ENCODE measurements at places on chromosomes 4 and X.
A peak's percentile ranks its signal among the peaks of the same experiment; 100 is the strongest.

- DNase-seq = no peak
Measured at GRCh38 chr4:168734703-168735678, 238.1 kb downstream of the PALLD start.

DNA sequence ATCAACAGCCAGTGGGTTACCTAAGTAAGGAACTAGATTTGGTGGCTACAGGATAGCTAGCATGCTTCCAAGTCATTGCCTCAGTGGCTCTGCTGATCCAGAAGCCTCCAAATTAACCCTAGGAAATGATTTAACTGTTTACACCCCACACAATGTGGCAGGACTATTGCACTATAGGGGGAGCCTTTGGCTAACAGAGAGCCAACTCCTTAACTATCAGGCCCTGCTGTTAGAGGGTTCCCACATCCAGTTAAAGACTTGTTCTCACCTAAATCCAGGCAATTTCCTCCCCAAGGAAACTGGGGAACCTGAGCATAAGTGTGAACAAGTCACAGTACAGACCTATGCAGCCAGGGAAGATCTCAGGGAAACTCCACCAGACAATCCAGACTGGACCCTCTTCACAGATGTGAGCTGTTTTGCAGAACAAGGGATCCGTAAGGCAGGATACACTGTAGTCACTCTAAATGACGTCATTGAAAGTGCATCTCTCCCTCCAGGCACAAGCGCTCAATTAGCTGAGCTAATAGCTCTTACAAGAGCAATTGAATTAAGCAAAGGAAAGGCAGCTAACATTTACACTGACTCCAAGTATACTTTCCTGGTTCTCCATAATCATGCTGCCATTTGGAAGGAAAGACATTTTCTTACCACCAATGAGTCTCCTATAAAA lies 185.3 kb upstream of the SPOCK3 start:
- no peak for DNase-seq

GRCh38 chr4:105061136-105061696 lies 85.5 kb upstream of the TET2 start:
- DNase-seq = peak; percentile 3

- DNase-seq = peak; percentile 16
Measured at GRCh38 chr4:53804719-53805118, 213.4 kb upstream of the LNX1 start.

- DNase-seq = no peak
Measured at GRCh38 chr4:10204401-10205058, 87.9 kb upstream of the WDR1 start.

GRCh38 chrX:110218591-110218990 lies 99.3 kb downstream of the AMMECR1 start:
- no peak for DNase-seq

DNA sequence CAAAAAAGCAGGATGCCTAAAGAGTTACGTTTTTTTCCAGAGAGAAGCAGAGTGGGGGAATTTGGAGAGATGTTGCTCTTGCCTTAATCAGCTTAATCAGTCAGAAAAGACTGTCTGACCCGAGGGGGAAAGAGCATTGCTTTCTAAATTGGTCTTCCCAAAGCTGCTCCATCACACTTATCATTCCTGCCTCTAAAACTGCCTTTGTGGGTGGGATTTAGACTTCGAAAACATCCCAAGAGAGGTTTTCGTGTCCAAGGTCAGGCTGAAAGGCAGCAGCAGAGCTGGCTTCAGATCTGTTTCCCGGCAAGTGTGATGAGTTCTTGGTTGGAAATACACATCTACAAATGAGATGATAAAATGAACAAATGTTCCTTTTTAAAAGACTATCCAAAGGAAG lies 155.2 kb downstream of the SH2D1A start:
- DNase-seq = no peak

DNA sequence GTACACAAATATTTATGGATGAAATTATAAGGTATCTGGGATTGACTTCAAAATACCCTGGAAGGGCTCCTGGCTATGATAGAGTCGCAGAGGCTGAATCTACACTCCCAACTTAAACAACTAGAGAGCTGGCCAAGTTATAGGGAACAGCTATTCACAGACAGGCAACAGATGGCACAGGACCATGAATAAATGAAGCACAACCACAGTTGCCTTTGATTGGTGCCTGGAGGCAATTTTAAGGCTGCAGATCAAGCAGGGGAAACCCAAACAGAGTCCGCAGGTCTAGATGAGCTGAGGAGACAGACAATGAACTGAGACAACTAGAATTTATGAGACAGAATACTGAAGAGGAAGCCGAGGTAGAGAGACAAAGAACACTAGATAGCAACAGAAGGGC lies 155.9 kb downstream of the EVC2 start:
- no peak for DNase-seq

DNA sequence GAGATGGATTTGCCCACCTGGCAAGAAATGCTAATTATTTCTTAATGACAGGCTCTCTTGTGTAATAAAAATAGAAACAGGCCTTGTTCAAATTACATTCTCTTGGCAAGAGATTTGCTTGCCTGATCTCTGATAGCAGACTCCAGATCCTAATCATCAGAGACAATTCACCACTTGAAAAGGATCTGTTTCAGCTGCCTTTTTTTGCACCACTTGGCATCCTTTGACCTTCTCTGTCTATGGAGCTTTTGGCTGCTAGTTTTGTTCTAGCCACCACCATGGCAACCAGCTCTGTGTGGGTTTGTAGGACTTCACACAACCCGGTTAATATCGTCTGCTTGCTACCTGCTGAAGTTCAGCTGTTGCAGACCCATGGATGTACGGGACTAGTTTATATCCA lies 241.1 kb upstream of the TLL1 start:
- no peak for DNase-seq

DNA sequence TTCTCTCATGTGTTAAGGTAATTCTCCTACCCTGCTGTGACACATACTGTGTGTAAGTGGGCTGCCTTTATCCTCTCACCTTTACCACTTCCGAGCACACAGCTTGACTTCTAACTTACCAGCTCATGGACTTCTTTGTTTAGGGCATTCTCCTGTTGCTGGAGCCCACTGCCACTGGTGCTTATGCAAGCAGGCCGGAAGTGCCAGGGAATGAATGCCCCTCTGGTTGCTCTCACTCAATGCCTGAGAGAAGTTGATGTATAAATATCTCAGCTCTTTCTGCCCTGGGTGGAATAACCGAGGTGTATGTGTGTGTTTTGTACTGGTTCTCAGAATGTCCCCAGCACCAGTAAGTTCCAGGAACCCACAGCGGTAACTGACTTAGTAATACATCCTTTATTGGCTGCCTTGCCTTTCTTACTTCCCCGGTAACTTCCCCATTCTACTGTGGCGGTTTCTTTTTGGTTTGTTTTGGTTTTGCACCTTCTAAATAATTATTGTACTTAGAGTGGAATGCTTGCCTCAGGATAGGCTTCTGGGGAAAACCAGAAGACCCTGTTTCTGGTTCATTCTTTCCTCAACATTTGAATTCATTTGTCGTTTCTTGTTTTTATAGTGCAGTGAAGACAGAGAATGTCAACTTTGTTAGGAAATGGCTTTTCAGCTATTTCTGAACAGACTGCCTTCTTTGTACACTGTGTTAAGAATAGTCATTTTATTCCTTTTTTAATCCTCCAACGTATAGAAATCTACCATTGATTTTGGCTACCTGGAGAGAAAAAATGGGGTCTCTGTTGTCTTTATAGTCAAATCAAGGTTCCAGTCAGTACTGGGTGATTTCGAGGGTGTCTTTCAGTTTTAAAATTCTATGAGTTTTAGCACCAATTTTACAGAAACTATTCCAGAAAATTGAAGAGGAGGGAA lies 45.4 kb downstream of the CXorf58 start:
- DNase-seq = peak; percentile 6

DNA sequence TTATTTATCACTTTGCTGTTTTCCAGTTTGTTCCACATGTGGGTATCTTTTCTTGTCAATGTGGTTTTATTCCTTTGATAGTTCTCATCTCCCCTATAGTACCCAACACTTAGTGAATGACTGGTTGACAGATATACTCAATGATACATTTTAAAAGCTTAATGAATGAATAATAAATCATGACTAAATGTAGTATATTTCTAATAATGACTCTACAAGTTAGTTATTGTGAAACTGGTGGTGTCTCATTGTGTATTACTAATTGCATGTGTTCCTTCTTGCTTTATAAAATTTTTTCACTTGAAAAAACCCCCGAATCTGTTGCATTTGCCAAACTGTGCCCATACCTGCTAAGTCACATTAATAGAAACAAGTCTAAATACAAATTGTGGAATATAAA lies 95.4 kb downstream of the MBNL3 start:
- DNase-seq = no peak

DNA sequence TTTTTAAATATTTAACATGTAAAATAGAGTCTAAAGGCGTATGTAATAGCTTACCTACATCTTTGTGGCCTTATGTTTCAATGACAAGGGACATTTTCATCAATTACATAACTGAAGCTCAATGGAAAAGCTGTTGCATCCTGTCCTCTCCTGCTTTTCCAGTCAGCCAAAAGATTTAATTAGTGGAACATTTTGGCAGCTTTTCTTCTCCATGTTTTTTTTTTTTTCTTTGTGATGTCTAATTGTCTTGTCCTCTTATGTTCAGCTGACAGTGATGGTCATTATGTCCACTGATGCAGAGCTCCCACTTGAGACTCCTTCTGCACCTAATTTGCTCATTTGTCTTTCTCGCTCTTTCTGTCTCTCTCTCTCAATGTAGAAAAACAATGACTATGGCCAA lies 422.2 kb downstream of the GABRG1 start:
- DNase-seq = no peak

DNA sequence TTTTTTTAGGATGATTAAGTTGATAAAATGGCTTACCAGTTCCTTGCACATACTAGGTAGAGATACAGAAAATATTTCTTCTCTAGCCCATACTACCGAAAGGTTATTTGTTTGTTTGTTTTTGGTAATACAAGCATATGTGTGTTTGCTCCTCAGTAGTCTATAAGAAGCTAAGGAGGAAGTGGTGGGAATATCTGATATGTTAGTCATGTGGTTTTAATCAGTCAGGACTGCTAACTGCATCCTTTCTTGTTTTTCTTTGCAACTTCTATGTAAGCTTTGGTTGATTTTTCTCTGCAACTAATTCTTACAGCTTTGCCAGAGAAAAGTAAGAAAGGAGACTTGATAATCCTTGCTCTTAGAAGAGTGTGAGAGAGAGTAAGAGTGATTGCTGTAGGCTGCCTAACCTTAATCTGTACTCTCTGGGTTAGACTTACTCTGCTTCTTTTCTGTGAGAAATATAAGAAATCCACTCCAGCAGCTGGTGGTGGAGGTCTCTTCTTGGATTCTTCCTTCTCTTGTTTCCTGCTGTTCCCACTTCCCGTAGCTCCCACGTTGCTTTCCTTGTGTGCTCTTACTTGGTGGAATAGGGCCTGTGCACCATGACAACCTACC lies 28.3 kb downstream of the SEPTIN11 start:
- no peak for DNase-seq

GRCh38 chrX:74343343-74344279 lies 39.6 kb downstream of the ZCCHC13 start:
- DNase-seq = peak; percentile 47

DNA sequence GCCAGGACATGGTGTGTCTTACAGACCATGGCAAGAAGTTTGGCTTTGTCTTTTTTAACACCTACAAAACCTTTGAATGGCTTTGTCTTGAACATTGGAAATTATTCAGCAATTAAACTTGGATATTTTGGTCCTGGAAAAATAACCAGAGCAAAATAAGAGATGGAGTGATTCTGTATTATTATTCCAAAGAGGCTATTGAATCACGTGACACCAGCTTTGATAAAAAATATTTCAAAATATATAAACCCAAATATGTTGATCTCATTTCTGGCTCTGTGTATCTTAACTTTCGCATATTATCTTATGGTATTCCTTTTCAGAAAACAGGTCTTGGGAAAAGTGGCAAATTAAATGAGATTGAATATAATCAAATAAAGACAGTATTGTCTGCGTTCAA lies 32.6 kb upstream of the GIMD1 start:
- no peak for DNase-seq

DNA sequence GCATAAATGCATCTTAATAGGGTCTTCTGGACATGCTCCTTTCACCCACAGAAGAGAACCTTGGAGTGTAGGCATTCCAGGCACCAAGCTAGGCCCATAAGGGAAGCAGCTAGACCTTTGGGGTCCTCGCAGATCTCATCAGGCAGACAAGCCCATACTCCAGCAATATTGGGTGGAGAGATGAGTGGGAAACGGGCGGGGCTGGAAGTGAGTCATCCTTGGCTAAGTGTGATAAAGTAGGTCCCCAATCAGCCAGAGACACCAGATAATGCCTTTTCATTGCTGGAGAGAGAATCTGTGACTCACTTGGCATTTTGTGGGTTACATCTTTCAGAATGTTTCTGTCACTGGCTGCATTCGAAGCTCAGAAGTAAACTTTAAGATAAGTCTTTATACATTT lies 133.3 kb upstream of the MBNL3 start:
- no peak for DNase-seq

DNA sequence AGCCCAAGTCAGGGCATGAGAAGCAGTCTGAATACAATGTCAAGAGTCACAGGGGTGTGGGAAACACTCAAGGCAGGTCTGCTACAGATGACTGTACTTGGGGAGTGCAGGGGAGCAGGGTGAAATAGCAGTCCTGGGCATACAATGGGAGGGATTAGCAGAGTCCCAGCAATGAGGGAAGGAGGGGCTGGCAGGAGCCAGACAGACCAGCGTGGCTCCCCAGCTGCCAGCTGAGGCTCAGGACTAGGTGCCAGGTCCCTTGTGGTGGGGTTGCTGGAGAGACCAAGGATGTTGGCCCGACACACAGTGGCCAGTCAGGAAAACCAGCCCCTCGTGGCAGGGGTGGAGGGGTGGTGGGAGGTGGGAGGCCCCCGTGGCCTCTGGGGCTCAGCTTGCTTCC lies 86.6 kb downstream of the RTL5 start:
- no peak for DNase-seq

DNA sequence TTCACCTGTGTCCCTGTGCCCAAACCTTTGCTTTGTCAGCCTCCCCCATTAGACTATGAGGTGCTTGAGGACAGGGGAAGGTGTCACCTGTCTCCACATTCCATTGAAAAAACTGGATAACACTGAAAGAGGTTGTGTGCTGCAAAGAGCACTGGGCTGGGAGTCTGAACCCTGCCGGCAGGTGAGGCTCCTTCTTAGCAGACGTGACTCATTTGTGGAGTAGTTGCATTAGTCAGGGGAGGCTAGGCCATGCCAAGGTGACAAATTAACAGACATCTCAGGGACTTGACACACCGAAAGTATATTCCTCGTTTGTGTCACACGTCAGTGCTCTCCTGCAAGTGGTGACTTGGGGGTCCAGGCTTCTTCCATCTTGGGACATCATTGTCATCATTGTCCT lies 95.9 kb upstream of the STX18 start:
- DNase-seq = no peak

GRCh38 chrX:19640693-19641374 lies 125.5 kb upstream of the MAP3K15 start:
- DNase-seq = no peak
